Stimulated activated CD8-positive, alpha-beta memory T cell treated with anti-CD3 and anti-CD28 coated beads, Interleukin-15, amount 100 ng/mL, for 24 hours (primary cell): ENCODE measurements at places on chromosomes 4 and X.

DNA sequence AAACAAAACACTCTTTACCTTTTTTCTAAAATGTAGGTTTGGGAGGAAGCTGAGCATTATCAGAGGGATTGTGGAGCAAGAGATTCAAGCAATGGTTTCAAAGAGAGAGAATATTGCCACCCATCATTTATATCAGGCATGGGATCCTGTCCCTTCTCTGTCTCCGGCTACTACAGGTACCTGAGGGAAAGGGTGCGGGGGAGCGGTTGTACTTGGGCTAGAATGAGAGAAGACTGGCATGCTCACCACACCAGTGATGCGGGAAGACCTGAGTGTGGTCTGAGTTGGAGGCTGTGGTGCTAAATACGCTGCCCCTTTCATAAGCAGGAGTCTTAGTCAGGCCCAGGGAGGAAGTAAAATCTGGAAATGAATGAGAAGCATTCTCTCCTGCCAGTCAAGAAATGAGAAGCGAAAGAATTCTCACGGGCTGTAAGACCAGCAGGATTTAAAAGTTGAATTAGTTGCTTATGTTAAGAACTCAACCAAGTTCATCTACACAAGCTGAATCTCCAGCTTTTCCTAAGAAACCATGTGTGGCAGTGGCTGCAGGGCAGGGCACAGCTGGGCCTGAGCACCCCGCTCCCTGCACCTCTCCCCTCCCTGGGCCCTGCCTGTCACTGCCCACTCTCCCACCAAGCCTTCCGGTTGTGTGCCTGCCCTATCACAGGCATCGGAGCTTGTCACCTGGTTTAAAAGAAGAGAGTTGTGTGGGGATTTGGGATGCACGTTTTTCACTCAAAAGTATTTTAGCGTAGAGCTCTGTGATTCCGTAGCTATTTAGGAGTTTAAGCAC, 24.8 kb upstream of the MSANTD1 start:
- DNase-seq: no peak

DNA sequence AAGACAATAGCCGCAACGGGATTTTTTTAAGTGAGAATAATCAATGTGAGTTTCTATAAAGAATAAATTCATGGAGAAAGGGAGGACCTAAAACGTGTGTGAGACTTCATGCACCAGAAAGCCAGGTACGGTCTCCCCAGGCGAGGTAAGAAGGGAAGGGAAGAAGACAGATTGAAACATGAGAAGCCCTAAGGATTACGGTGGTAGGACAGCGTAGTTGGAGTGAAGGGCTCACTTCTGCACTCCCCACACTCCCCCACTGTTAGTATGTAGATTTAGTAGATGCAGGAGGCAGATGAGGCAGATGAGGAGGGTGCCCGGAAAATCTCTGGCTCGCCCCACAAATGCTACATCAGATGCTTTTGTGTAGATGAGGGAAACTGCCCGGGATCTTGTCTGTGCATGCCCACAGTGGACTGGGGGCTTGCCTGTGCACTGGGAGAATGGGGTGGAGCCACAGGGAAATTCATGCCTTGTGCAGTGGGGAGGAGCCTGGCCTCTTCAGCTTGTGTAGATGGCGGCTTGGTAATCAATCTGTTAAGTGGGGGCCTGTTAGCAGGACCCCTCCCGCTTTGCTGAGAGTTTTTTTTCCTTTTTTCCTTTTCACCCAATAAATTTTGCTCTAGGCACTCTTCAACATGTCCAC, 1544.5 kb upstream of the TENM3 start:
- no peak for DNase-seq

DNA sequence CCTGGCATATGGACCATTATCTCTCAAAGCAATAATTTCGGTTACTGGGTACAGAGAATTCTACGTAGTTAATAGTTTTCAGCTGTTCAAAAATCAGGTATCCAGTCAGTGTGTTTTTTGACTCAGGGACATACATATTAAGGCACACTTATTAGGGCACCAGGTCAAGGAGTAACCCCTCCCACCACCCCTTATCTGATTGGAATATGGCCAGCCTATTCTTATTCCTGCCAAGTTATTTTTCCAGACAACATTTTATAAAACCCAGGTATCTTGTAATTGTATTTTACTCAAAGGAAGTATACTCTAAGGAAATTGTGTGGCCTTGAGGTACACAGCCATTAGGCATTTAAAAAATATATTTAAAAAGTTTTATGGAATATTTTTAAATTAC, 4.3 kb downstream of the ZFX start:
- DNase-seq: no peak

DNA sequence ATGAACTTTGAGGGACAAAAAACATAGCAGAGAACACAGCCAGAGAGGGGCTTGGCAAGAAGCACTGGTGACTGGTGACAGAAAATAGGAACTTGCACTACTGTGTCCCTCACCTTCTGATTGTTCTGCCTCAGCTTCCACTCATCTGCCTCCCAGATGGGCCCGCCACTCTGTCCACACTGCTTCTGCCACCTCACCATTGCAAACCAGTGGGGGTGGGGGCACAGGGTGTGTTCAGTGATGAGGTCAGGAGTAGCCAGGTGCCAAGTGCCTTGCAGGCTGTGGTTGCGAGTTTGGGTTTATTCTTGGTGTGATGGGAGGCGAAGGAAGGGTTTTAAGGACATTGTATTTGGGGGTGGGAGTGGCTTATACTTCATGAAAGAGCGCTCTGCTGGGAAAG, 9.1 kb upstream of the UBA1 start:
- no peak for DNase-seq

GRCh38 chr4:48346594-48346993, 5.3 kb downstream of the SLAIN2 start:
- DNase-seq: no peak

DNA sequence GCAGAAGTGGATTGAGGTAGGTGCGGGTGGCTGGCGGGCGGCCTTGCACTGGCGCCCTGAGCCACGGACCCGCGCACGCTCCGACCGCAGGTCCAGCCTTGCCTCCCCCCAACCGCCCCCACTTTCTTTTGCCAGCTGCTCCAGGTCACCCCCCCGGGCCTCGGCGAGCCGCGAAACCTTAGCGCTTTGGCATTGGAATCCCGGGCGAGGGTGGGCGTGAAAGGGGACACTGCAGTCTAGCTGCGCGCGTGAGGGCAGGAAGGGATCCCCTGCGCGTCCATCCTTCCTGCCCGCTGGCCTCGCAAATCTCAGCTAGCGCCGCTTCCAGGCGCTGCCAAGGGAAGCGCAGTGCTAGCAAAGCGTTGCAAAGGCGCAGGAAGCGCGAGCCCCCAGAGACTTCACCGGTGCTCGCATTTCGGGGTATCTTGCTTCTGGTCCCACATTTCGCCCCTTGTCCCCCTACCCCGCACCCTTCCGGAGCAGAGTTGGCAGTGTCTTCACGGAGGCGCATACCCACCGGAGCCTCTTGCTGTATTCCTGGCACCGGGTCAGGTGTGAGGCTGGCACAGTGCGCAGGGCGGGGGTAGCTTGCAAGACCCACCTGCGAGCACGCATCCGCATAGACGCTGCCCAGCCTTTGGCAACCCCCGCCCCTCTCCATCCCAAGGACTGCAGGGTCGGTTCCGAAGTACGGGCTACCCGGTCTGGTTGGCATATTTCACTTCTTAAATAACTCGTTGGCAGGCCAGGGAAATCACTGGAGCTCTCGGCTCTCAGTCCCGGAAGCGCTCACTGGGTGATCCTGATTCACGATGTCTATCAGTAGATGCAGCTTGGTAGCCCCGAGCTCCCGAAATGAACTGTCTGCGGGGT, 104.4 kb downstream of the UCHL1 start:
- DNase-seq: no peak

GRCh38 chr4:18213576-18214198, 192.1 kb upstream of the LCORL start:
- DNase-seq: no peak

- no peak for DNase-seq
These were observed 30.3 kb downstream of the TLR10 start for GRCh38 chr4:38752372-38752940.

DNA sequence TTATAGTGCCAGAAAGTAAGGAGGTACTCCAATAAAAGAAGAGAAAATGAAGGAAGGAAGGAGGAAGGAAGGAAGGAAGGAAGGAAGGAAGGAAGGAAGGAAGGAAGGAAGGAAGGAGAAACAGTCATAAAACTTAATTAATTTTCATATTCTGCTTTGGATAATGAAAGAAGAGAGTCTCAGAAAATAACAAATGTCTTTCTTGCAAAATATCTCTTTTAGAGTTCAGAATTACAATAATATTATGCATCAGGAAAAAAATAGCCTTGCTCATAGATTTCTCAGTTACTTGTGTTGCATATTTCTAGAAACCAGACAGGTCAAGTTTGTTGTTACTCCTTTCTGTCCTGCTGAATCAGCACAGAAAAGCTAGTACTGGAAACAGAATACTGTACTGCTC, 130.1 kb upstream of the DKK2 start:
- no peak for DNase-seq

- no peak for DNase-seq
These were observed 170.3 kb downstream of the TENM3 start for GRCh38 chr4:182413550-182413949.

DNA sequence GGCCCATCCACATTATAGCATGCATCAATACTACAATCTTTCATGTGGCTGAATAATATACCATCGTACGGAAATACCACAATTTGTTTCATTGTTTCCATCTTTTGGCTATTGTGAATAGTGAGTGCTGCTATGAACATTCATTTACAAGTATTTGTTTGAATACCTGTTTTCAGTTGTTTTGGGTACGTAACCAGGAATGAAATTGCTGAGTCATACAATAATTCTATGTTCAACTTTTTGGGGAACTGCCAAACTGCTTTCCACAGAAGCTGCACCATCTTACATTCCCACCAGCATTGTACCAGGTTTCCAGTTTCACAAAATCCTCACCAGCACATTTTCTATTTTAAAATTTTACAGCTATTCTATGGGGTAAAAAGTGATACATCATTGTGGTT, 28.5 kb upstream of the MANBA start:
- no peak for DNase-seq

- no peak for DNase-seq
These were observed 182.0 kb downstream of the PALLD start for GRCh38 chr4:168678751-168679366.

DNA sequence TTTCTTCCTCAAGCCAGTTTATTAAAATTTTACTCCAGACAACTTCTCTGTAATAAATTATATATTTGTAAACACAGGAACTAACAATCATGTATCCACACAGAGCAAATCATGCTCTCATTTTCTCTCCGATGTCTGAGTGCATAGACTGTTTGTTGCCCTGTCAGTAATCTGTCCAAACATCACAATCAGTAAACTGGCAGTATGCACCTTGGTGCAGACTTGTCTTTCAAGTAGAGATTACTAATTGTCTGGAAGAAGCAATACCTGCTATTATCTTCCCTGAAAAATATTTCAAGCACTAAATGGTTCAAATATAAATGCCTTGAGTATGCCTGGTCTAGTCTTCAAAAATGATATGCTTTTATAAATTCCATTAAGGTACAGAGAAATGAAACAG, 1260.9 kb downstream of the C4orf33 start:
- no peak for DNase-seq

DNA sequence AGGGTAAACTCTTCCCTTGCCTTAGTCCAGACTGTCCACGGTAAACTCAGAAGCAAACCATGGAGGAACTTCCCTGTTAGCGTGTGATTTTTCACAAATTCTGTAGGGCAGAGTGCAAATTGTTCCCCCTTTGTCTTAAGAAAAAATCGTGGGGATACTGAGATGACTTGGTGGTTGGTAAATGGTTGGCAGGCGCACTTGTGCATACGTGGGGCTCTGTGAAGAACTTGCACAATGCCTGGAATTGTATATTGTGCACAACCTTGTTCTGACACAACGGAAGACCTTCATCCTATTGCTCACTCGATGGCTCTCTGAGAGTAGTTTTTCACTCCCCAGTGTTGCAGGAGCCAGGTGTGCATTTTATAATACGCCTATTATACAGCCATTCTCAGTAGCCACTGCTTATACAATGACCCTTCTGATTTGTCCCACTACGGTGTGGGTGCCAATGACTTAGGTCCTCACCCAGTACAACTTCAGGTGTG, 150.0 kb downstream of the SPRY1 start:
- DNase-seq: no peak

DNA sequence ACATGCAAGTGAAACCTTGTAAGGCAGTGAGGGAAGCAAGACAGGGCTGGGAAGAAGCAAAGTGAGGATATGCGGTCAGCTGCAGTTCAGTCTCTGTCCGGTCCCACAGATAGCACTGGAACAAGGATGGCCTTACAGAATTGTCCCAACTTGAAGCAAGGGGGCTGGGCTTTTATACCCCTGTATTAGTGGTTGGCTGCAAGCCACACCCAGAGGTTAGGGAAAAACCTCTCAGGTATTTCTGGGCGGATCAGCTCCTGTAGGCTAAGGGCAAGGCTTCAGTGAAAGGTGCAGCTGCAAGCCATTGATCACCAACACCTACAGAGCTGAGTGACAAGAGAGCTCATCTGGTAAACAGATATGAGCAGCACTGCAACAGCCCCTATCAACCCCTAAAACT, 89.0 kb downstream of the KDR start:
- DNase-seq: no peak

DNA sequence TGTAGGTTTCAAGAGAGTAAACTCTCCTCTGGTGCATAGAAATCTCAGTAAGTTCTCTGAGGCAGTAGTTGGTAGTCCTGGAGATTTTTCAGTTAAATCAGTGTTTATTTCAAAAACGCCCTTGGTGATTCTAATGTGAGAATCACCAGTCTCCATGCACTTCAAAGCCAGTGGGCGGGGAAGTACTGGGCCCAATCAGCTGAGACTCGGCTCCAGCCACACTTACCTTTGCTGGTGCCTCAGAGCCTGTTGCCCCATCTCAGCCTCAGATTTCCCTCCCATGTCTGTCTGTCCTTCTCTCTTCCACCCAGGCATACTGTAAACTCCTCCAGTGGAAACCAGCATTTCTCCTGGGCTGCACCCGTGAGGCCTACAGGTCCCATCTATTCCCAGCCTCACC, 7.4 kb upstream of the MGST2 start:
- DNase-seq: no peak

DNA sequence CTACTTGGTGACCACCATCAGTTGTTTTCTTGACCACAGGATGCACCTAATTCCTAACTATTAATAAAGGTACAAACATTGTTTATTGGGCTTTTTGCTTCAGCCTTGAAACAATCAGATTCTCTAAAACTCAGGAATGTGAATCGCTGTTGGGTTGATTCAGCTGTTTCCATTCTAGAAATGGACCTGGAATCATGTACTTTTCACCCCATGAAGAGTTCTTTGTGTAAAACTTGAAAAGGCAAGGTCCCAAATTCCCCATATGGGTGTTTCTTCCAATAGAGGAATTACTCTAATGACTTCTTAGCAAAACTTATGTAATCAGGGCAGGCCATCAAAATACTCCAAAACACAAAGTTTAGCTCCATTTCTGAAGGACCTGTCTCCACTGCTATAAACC, 7.4 kb downstream of the AFAP1 start:
- no peak for DNase-seq

- no peak for DNase-seq
These were observed 316.2 kb downstream of the GPAT3 start for GRCh38 chr4:83852085-83852451.
